NCI-H526 (cell line): ENCODE measurements at places on chromosomes 6 and 20.

GRCh38 chr6:167664678-167665660, 161.7 kb upstream of the AFDN start:
- DNase-seq, result no peak

- no peak for DNase-seq
These were observed 71.2 kb downstream of the SESN1 start for GRCh38 chr6:109023356-109023925.

GRCh38 chr20:21710341-21710740, 4.9 kb downstream of the PAX1 start:
- no peak for DNase-seq

- no peak for DNase-seq
These were observed 417 bp downstream of the VAPB start for GRCh38 chr20:58389324-58389967.

DNA sequence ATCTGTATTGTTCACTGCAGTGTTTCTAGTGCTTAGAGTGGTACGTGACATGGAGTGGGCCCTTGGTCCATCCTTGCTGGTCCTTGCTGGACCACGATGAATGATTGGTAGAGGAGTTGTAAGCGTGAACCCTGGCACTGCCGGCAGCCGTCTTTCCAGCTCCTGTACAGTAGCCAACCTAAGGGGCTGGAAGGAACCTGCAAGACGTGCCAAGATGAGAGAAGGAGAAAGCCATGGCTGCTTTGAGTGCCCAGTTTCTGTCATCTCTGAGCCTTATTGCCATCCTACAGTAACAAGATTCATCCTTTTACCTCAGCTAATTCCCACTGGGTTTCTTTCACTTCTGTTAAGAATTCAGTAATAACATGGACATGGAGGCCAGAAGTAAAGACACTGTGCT, 5.9 kb downstream of the DHX35 start:
- no peak for DNase-seq

DNA sequence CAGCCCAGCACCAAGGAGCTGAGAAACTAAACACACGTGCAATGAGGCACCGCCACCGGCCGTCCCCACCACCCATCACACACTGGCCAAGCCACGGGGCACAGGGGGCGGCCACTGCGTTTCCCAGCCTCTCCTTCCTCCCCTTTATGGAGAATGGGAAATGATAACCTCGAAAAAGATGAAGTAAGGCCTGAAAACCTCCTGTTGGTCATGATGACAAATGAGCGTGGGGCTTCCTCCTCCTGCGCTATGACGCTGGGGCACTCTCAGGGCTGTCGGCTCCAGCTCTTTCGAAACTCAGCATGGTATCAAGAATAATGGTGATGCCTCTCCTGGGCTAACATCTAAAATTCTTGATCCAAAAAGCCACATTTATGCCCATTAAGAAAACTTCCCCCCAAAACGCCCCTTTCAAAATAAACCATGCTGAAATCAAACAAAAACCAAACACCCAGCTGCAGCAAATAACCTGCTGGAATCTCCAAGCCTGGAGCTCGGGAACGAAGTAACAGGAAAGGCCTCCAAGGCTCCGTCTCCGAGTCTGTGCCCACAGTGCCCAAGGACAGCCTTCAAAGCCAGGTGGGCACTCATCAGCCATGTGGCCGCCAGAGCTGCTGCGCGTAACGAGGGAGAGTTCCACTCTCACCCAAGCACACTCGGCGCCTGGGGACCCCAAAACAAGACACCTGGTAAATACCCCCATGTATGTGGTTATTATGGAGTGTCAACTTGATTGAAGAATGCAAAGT, 50.0 kb downstream of the TAF4 start:
- DNase-seq, result no peak

GRCh38 chr6:29630315-29630714, 2.7 kb downstream of the GABBR1 start:
- DNase-seq, result no peak

DNA sequence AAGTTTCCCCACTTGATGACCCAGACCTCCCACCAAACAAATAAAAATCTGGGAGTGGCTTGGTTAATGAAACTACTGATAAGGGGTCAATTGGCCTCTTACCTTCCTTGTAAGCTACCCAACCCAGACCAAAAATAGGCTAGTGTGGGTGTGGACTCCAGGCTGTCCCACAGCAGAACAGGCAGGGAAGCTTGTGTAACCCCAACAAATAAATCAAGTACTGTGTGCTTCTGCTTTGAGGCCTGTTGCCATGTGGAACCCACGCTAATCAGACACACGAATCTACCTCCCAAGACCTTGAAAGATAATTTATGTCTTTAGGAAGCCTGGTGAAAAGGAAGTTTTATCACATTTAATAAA, 33.7 kb upstream of the PAQR8 start:
- DNase-seq, result no peak

GRCh38 chr6:144176043-144176442, 25.7 kb downstream of the STX11 start:
- DNase-seq, result no peak
